ENCODE measurements at places on chromosomes 16 and 17.

DNA sequence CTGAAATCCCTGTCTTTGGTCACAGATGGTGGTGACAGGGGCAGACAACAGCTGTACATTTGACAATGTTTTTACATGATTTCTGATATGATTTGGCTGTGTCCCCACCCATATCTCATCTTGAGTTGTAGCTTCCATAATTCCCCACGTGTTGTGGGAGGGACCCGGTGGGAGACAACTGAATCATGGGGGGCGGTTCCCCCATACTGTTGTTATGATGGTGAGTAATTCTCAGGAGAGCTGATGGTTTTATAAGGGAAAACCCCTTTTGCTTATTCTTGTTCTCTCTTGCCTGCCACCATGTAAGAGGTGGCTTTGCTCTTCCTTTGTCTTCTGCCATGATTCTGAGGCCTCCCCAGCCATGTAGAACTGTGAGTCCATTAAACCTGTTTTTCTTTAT lies 353.9 kb downstream of the CPPED1 start:
- no peak for DNase-seq

GRCh38 chr17:40366076-40366860 lies 1.7 kb upstream of the GJD3 start:
- DNase-seq = peak; percentile 14

GRCh38 chr17:64406321-64407200 lies 15.9 kb upstream of the PECAM1 start:
- DNase-seq = no peak

- DNase-seq = no peak
These were observed 7.9 kb downstream of the UBTF start for GRCh38 chr17:44211281-44212265.

DNA sequence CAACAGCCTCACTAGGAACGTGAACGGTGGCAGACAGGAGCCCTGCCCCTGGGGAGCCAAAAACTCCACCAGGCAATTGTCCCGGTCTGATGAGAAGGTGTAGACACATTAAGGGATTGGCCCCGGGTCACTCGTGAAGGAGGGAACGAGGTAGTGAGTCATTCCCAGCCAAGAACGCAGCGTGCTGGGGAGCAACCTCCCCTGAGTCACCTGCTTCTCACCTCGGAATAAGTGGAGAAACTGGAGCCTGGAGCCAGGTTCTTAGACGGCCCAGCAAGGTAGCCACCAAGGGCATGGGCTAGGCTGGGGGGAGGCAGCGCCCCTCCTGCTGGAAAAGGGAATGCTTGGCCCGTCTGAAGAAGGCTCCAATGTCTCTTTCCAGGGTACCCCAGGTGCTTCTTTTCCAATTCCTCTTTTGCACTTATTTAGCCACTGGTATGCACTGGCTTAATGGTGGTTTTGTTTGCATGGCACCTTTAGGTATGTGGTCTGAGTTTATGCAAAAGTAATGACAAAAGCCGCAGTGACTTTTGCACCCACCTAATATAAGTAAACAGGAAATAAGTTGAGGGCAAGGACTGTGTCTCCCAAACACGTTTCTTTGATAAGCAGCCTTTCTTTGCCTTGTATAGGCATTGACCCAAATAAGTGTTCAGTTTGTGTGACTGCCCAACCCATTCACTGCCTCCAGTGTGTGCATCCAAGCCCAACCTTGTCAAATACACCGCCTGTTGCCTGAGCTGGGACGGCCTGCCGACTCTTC lies 1.8 kb upstream of the HELZ start:
- DNase-seq = no peak

DNA sequence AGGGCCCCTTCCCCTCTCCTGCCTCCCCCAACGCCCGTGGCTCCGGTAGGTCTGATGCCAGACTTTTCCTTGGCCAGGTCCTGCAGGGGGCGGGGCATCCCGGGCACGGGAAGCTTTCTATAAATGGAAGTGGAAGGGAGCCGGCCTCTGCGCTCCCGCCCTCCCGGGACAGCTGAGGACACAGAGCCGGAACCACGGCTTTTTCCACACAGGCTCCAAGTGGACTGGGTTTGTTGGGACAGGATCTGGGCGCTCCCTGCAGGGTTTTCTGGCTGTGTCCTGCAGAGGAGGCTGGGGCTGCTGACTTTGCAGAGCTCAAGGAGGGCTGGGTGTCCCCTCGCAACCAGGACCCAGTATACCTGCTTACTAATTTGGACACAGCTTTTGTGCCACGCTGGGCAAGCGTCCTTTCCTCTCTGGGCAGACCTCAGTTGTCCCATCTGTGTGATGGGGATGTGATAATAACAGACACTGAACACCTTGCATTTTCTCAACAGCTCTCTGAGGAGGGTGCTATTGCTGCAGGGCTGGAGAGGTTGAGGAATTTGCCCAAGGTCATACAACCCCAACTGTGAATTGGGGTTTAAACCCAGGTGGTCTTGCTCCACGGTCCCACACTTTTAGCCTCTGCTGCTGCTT lies 1.8 kb downstream of the TNS4 start:
- DNase-seq = no peak

- DNase-seq = no peak
These were observed 18.0 kb downstream of the CD7 start for GRCh38 chr17:82299452-82299851.

- DNase-seq = no peak
These were observed 10.3 kb downstream of the HIC1 start for GRCh38 chr17:2064980-2065785.

DNA sequence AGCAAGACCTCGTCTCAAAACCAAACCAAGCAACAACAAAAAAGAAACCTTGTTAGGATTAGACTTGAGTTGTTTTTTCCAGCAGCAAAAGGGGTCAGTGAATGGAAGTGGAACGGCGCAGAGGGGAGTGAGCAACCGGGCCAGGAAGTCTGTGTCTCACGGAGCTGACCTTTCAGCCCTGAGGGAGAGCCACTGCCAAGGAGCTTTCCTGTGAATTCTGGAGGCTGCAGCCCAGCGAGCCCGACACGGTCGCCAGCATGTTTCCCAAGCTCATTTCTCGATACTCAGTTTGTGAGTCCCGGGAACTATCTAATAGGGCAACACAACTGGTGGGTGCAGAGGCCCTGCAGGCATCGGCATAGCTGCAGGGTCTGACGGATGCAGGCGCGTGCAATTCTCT lies 19.6 kb downstream of the TELO2 start:
- no peak for DNase-seq

GRCh38 chr17:69702078-69702477 lies 287.6 kb downstream of the MAP2K6 start:
- no peak for DNase-seq

DNA sequence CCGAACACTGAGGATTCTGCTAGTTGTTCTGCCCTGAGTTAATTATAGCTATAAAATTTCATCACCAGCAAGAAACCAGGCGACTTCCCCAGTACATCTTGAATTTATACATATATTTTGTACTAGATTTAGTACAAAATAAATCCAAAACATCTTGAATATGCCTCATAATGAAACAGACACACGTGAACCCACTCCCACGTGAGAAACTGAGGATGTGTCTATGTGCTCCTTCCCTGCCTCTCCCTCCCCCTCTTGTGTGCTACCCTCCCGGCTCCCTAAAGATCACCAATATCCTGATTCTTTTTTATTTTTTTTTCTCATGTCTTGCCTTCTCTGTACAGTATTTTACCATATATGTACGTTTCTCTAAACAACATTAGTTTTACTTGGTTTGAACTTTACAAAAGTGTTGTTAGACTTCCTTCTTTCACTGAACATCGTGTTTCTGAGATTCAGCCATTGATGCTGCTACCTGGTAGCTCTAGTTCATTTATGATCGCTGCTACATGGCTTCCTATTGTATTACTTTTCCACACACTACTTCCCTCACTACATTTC lies 1.1 kb upstream of the LCMT1 start:
- no peak for DNase-seq

DNA sequence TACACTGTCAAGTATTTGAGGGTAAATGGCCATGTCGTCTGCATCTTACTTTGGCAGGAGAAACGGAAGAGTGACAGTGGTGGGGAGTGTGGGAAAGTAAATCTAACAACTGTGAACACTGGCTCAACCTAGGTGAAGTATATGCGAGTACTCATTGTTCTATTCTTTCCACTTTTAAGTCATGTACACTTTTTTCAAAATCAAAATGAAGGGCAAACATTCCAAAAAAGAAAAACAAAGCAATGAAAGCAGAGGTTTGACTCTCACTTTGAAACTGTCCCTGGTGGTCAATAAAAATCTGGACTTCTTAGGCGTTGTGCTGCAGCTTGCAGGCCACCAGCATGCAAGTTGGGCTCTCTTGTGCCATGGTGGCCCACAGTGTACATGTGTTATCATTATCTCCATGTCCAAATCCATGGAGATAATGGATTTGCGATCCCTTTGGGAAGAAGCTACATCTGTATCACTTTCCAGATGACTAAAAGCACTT lies 32.7 kb downstream of the STAT5B start:
- DNase-seq = no peak

DNA sequence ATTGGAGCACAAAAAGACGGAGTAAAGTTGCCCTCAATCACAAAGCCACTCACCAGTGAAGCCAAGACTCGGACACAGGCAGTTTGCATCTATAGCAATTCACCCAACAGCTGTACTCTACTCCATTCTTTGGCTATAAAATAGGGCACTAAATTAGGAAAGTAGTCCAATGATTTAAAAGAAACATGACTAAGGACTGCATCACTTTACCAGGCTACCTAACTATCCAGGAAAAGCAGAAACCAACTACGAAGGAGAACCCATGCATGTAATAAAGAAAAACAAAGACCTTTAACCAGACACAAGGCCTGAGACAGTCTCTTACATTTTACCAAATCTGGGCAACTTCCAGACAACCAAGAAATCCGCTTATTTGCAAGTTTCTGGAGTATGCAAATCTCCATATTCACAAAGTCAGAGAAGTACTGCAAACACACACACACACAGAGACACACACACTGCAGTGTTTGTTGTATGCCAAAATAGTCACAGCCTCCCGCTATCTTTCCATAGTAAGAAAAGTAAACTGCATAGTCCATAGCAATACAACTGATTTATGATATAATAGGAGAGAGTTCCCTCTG lies 59.8 kb downstream of the CDH11 start:
- no peak for DNase-seq

DNA sequence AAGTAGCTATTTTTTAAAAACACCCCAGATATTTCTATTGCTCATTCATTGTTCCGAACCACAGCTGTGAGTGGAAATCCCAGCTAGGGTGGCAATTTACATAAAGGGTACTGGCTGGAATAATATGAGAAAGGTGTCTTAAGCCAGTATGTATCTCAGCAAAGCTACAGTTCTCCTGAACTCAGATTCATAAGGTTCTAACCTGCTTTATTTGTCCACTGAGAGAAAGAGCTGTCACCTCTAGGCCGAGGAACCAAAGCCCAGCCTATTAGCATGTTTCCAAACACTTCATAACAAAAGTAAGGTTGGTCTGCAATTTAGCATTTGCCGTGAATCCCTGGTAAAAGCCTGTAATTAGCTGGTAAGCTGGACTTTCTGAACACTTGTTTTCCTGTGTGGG lies 57.0 kb upstream of the CLEC19A start:
- no peak for DNase-seq

GRCh38 chr16:69830146-69830533 lies 68.0 kb downstream of the WWP2 start:
- DNase-seq = no peak

- no peak for DNase-seq
These were observed 3.5 kb upstream of the KATNB1 start for GRCh38 chr16:57732037-57732436.

- no peak for DNase-seq
These were observed 28.7 kb downstream of the GSE1 start for GRCh38 chr16:85641776-85642176.

GRCh38 chr17:80811181-80812105 lies 180.2 kb upstream of the CHMP6 start:
- no peak for DNase-seq

DNA sequence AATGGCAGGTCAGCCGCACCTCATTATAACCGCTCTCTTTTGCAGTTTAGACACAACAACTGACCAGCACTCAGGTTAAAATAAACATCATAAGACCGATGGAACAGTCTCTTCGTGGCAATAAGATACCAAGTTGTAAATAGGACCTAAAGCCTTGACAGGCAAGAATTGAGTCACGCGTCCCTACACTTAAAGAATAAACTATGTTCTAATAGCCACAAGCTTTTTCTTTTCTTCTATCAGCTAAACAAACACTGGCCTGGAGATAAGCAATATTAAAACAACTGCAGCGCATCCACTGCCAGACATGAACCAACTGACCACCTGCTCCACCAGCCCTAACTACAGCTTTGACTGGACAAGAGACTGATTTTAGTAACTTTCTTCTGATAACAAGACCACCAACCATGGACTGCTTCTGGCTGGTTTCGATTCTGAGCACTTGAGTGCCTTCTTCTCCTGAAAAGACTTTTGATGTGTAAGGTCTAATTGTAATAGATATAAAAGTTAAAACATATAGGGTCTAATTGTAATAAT lies 17.5 kb downstream of the SLFN12L start:
- no peak for DNase-seq

GRCh38 chr16:71537643-71538042 lies 11.4 kb downstream of the CHST4 start:
- no peak for DNase-seq

GRCh38 chr17:57861790-57862693 lies 12.2 kb upstream of the MRPS23 start:
- DNase-seq = peak; percentile 58

DNA sequence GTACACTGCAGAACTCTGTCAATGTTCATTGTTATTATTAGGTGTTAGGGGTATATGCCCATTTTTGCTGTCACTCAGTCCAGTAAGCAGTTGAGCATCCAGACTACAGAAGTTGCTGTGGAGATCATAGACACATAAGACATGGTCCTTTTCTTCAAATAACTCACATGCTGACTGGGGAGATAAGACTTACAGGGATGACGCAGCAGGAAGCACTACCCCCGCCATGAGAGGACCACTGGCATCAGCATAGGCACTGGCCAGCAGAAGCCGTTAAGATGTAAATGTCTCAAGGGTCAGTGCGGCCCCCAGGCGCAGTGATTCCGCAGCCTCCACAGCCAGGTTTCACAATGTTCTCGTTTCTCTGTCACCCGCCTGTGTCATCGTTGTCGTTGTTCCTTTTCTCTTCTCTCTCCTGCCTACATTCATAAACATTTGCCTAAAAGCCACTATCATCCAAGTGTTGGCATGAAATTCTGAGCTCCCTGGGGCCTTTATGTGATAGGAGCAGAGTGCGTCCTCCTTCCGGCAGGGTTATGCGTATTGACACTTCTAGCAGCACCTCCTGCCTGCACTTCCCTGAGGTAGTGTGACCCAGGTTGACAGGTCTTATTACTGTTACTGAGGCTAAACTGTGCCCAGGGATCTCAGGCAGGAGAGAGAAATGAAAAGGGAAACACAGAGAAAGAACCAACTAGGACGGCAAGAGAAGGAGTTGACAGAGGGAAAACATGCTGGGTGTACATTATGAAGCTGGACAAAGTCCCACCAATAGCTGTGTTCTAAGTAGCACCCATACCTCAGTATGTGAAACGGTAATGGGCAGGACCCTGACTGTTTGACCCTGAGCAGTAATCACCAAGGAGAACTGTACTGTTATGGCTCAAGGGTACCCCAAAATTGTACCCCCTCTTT lies 17.9 kb downstream of the TANGO6 start:
- no peak for DNase-seq

- DNase-seq = no peak
These were observed 12.1 kb upstream of the NDUFAB1 start for GRCh38 chr16:23608194-23608593.

All from frontal cortex (tissue), 4 donors.